ENCODE measurements at places on chromosomes 11 and 22.

DNA sequence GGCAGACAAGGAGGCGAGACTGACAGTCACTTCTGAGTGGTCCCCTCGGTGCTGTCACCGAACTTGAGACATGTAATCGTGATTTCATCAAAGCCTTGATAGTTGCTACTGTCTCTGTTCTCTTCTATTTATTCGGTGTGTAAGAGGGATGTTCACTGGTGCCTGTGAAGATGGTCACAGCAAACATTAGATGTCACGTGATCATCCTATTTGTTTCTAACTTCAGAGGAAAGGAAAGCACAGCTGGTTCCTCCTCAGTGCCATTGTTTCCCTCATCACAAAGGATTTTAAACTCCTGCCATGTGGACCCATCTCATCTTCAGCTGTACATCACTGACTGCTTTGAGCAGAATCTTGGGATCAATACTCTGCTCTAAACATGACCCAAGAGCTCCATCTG is 73.1 kb upstream of the CLMP start:
- no peak for DNase-seq

DNA sequence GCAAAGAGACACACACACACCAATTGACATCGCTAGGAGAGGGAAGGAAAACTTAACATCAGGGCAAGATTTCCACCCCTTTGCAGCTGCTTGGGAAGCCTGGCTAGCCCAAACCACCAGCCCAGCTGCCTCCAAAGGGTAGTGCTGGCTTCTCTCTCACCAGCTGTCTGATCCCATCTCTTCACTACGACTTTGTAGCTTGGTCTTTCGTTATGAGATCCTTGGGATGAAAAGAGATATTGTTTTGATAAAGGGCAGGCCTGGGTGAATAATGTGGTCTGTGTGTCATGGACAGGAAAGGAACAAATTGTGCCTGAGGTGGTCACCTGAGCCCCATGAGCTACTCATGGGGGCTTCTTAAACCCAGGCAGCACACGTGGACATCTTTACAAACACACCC is 101.9 kb downstream of the ARL14EP start:
- no peak for DNase-seq

- no peak for DNase-seq
Measured at GRCh38 chr11:11463405-11463804, 110.4 kb upstream of the CSNK2A3 start.

- no peak for DNase-seq
Measured at GRCh38 chr22:49084206-49084605, 743.5 kb downstream of the BRD1 start.

GRCh38 chr11:133810766-133811165 is 34.5 kb downstream of the SPATA19 start:
- DNase-seq = no peak

DNA sequence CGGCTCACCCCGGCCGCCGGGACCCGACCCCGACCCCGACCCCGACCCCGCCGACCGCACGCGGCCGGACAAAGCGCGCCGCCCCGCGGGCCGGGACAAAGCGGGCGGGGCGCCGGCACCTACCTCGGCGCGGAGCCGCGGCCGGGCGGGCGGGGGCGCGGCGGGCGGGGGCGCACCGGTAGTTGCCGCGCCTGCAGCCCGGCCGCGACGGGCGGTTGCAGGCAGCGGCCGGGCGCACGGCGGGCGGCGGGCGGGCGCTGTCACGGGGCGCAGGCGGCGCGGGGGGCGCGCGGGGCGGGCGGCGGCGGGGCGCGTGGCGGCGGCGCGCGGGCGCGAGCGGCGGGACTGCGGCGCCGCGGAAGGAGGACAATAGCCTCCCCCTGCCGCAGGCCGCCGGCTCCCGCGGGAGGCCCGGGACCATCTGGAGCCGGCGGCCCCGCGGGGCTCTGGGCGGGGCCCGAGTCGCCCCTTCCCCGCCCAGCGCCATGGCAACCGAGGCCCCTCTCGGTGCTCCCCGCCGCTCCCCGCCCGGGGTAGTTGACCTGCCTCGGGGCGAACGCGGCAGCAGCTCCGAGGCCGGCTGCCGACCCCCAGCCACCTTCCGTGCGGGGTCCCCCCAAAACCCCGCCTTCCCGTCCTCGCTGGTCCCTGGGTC is 851 bp downstream of the SPTBN2 start:
- no peak for DNase-seq
